ENCODE measurements at places on chromosomes 5 and 9.
A peak's percentile ranks its signal among the peaks of the same experiment; 100 is the strongest.

- peak; percentile 26 for DNase-seq
Observed at GRCh38 chr5:114362197-114362976, 517 bp downstream of the KCNN2 start.

- DNase-seq: no peak
Observed at GRCh38 chr5:64612344-64612961, 77.8 kb upstream of the SHISAL2B start.

DNA sequence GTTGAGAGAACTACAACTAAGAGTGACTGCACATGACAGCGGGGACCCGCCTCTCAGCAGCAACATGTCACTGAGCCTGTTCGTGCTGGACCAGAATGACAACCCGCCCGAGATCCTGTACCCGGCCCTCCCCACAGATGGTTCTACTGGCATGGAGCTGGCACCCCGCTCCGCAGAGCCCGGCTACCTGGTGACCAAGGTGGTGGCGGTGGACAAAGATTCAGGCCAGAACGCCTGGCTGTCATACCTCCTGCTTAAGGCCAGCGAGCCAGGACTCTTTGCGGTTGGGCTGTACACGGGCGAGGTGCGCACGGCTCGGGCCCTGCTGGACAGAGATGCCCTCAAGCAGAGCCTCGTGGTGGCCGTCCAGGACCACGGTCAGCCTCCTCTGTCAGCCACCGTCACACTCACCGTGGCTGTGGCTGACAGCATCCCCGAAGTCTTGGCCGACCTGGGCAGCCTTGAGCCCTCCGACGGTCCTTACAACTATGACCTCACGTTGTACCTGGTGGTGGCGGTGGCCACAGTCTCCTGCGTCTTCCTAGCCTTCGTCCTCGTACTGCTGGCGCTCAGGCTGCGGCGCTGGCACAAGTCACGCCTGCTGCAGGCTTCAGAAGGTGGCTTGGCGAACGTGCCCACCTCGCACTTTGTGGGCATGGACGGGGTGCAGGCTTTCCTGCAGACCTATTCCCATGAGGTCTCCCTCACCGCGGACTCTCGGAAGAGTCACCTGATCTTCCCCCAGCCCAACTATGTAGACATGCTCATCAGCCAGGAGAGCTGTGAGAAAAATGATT is 2.1 kb downstream of the PCDHGA7 start:
- no peak for DNase-seq

- no peak for DNase-seq
Observed at GRCh38 chr9:132942541-132943182, 1.8 kb downstream of the TSC1 start.
